ENCODE measurements at places on chromosomes 12 and 14.
A peak's percentile ranks its signal among the peaks of the same experiment; 100 is the strongest.

DNA sequence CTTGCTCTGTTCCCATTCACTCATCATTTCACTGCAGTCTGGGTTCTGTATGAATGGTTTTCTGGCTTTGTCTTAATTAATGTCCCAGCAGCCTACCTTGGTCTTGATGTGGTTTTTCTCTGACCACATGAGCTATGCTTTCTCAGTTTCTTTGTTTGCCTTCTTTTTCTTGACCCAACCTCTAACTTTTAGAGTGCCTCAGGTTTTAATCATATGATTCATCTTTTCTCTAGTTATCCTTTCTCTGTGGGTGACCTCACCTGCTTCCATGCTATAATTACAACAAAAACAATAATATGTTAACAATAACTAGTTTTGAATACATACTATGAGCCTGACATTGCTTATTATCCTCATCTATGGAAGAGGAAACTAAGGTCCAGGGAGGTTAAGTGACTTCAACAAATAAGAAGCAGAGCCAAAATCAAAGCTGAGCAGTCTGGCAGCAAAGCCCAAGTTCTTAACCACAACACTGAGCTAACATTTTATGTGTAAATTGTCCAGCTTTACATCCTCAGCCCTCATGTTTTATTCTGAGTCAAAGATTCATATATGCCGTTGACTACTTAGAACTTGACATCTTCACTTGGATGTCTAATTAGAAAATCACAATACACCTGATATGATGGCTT is 4.7 kb upstream of the EPYC start:
- H3K4me3 ChIP-seq, result no peak overlapping the region
- peaks cover 9% of the 10 kb centered on the region for H3K27me3 ChIP-seq
- H3K36me3 ChIP-seq, result no peaks in the 10 kb centered on the region

- H3K27ac ChIP-seq, result peak overlapping the region; percentile 73
- H3K4me1 ChIP-seq, result peaks cover 22% of the 10 kb centered on the region
- peaks cover 19% of the 10 kb centered on the region for H3K36me3 ChIP-seq
- H3K4me3 ChIP-seq, result peak overlapping the region; percentile 97
Measured at GRCh38 chr14:69153873-69154270, 953 bp upstream of the DCAF5 start.

GRCh38 chr14:100422556-100423316 is 99.6 kb downstream of the SLC25A47 start:
- DNase-seq, result no peak
- peaks cover 18% of the 10 kb centered on the region for H3K4me1 ChIP-seq
- H3K4me3 ChIP-seq, result no peak overlapping the region
- H3K27me3 ChIP-seq, result no peaks in the 10 kb centered on the region

DNA sequence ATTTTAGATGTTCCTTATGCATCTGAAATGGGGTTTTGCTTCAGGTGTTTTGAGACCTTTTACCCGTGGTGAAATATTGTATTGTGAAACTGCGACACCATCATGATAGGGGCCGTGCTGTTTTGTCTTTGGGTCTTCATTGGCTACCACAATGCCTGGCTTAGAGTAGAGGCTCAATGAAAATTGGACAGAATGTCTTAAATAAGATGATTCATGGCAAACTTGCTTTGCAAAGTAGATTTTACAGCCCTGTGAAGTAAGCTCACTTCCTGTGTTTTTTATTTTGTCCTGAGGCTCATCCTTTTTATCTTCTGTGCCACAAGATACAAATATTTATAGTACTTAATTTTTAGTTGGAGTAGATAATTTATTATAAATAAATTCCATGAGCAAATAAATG is 111.3 kb upstream of the FRMD6 start:
- peaks cover 64% of the 10 kb centered on the region for H3K27me3 ChIP-seq
- no peak for DNase-seq
- no peaks in the 10 kb centered on the region for H3K36me3 ChIP-seq
- no peak overlapping the region for H3K27ac ChIP-seq
- H3K4me1 ChIP-seq, result no peaks in the 10 kb centered on the region

GRCh38 chr12:109893261-109893995 is 6.6 kb upstream of the TCHP start:
- no peak for DNase-seq
- peaks cover 7% of the 10 kb centered on the region for H3K36me3 ChIP-seq
- no peaks in the 10 kb centered on the region for H3K27me3 ChIP-seq
- peak overlapping the region; percentile 38 for H3K4me3 ChIP-seq

- DNase-seq, result no peak
- no peaks in the 10 kb centered on the region for H3K36me3 ChIP-seq
- peaks cover 55% of the 10 kb centered on the region for H3K27me3 ChIP-seq
- H3K4me3 ChIP-seq, result no peak overlapping the region
Measured at GRCh38 chr12:6198556-6198955, 1.6 kb upstream of the CD9 start.

DNA sequence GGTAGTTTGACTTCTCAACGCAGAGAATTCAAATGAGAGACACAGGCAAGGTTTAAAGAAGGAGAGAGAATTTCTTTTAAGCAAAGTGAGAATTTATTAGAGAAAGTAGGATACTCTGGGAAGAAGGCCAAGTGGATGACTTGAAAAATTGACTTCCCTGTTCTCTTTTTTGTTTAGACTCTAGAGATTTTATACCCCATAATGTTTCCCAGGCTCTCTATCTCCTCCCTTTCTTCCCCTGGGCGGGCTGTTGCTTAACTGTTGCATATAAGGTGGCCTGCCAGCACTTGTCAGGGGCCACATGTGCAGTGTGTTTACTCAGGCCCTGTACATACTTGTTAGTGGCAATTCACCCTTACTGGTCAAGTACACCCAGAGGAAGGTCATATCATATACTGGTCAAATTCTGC is 403.7 kb downstream of the SLC6A15 start:
- H3K27me3 ChIP-seq, result no peaks in the 10 kb centered on the region
- H3K4me3 ChIP-seq, result no peak overlapping the region
- no peaks in the 10 kb centered on the region for H3K4me1 ChIP-seq
- no peak overlapping the region for H3K27ac ChIP-seq
- no peaks in the 10 kb centered on the region for H3K36me3 ChIP-seq

GRCh38 chr14:95011445-95012006 is 145.8 kb downstream of the DICER1 start:
- H3K4me1 ChIP-seq, result no peaks in the 10 kb centered on the region
- H3K4me3 ChIP-seq, result no peak overlapping the region
- H3K27me3 ChIP-seq, result peaks cover 50% of the 10 kb centered on the region
- H3K36me3 ChIP-seq, result peaks cover 2% of the 10 kb centered on the region

DNA sequence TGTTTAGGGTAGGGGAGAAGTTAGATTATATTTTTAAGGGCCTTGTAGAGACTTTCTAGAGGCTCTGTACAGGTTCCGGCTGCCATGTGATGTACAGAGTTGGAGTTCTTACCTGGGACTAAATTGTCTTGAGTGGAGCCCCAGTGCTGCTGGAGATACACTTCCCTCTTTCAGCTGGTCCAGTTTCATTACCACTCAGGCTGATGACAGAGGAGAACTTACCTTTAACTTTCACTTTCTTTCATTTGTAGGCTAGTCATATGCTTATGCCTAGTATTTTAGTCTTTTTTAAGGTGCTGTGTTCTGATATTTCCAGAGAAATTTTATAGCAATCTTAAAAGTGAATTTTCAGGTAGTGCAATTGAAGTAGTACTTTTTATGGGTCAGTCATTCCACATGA is 117.3 kb downstream of the ERC1 start:
- peaks cover 4% of the 10 kb centered on the region for H3K4me1 ChIP-seq
- peaks cover 9% of the 10 kb centered on the region for H3K36me3 ChIP-seq
- H3K4me3 ChIP-seq, result no peak overlapping the region
- H3K27me3 ChIP-seq, result no peaks in the 10 kb centered on the region
- no peak for DNase-seq

DNA sequence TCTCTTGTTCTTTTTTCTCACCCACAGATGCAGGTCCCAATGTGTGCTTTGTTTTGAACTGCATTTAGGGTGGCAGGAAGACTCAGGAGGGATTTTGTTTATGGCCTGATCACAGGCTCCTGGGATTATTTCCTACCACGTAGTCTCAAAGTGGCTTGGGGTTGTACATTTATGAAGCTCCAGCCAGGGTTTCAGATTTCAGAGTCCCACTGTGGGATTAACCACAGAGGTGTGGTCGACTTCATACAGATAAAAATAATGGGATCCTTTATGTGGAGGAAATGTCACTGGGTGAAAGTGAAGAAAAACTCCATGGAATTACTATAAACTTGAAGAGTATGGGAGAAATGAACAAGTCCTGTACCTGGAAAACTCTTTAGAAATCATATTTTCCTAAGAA is 14.2 kb upstream of the PPP1R1A start:
- H3K4me1 ChIP-seq, result no peaks in the 10 kb centered on the region
- no peaks in the 10 kb centered on the region for H3K36me3 ChIP-seq
- no peak for DNase-seq
- H3K27ac ChIP-seq, result no peak overlapping the region
- H3K4me3 ChIP-seq, result no peak overlapping the region

DNA sequence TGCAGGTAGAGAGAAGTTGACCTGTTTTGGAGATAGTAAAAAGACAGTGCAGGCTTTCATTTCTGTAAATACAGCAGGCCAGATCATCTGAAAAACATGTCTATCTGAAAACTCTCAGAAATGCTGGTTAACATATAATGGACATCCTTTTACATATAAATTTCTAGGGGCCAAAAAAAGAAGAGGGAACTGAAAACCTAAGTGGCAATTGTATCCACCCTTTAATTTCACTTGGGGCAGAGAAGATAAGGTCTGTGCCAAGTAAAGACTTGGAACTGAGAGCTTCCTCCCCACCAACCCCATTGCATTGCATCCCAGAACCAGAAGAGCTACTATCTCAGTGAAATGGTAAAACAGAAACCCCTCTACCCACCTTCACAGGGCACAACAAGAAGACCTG is 141.0 kb downstream of the SRGAP1 start:
- H3K36me3 ChIP-seq, result no peaks in the 10 kb centered on the region
- H3K4me1 ChIP-seq, result no peaks in the 10 kb centered on the region
- H3K27me3 ChIP-seq, result peaks cover 21% of the 10 kb centered on the region
- no peak for DNase-seq

DNA sequence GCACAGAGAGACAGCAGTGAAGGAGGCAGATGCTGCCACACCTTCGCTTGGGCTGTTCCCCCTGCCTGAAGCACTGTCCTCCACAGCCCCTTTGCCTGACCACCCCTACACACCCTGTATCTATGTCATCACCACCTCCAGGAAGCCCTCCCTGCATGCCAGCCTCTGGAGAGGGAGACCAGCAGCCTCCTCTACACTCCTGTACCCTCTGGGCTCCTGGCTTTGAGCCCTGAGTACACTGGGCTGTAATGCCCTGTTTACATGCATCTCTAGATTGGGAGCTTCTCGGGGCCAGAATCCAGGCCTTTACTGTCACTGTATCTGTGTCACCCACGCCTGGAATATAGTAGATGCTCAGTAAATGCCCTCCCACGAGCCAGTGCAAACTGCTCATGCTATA is 5.9 kb upstream of the TMEM119 start:
- DNase-seq, result no peak
- peak overlapping the region; percentile 20 for H3K27ac ChIP-seq
- no peaks in the 10 kb centered on the region for H3K4me1 ChIP-seq
- H3K27me3 ChIP-seq, result no peaks in the 10 kb centered on the region
- no peak overlapping the region for H3K4me3 ChIP-seq
- peaks cover 5% of the 10 kb centered on the region for H3K36me3 ChIP-seq

DNA sequence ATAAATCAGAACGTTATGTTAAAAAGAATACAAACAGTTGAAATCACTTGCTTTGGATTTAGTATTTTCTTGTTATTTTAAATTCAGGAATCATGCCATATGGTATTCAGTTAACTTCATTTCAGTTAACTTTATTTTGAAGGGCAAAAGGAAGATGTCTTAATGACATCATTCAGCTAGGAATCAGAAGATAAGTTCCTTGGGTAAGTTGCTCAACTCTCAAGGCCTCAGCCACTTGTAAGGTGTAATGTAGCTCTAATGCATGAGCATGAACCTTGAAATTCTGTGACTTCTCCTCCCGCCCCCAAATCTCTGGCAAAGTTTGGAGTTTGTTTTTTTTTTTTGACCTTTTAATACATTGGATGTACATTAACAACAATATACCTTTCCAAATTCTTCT is 42.6 kb downstream of the FRS2 start:
- no peak overlapping the region for H3K27ac ChIP-seq
- peaks cover 31% of the 10 kb centered on the region for H3K4me1 ChIP-seq
- H3K36me3 ChIP-seq, result peaks cover 3% of the 10 kb centered on the region
- H3K27me3 ChIP-seq, result no peaks in the 10 kb centered on the region
- DNase-seq, result no peak
- no peak overlapping the region for H3K4me3 ChIP-seq

Measured in central memory CD8-positive, alpha-beta T cell (primary cell).